ENCODE measurements at places on chromosomes 5 and 9. TPM values are rescaled to one million over a fixed set of nuclear protein-coding genes. Genes with fewer than 3 reads are reported as not detected.

The CAVIN4 gene
- 1.2 TPM for total RNA-seq

The TMEM174 gene
- total RNA-seq = not detected

The NPR3 gene
- total RNA-seq = 10.3 TPM

The PDE6A gene
- total RNA-seq = under 0.01 TPM

The KCNT1 gene
- not detected for total RNA-seq

The POLR3G gene
- total RNA-seq = 3.4 TPM

The PLAA gene
- total RNA-seq = 22.8 TPM

The NRG2 gene
- 0.12 TPM for total RNA-seq

The HMMR gene
- 6.4 TPM for total RNA-seq

The CDX1 gene
- total RNA-seq = 0.12 TPM

The FGFR4 gene
- total RNA-seq = 5.4 TPM

The TRIM32 gene
- 17.0 TPM for total RNA-seq

The ZBED3 gene
- total RNA-seq = 1.6 TPM

The PCDHA11 gene
- total RNA-seq = not detected

The C9 gene
- total RNA-seq = not detected

The LCN1 gene
- total RNA-seq = not detected

The INSL6 gene
- not detected for total RNA-seq

The FBP2 gene
- total RNA-seq = not detected

The DMGDH gene
- 0.93 TPM for total RNA-seq

The CNTLN gene
- total RNA-seq = 5.4 TPM

The RNF180 gene
- total RNA-seq = 3.8 TPM

The NEUROG1 gene
- not detected for total RNA-seq

The AJM1 gene
- 2.0 TPM for total RNA-seq

The RPL35 gene
- 3,286 TPM for total RNA-seq

The STXBP1 gene
- total RNA-seq = 31.7 TPM

The PCDHGC4 gene
- 0.26 TPM for total RNA-seq
